Cardiac septum (tissue), 1 donor: ENCODE measurements at places on chromosomes 5 and 9. TPM values are rescaled to one million over a fixed set of nuclear protein-coding genes. Genes with fewer than 3 reads are reported as not detected.
A peak's percentile ranks its signal among the peaks of the same experiment; 100 is the strongest.

- DNase-seq, result peak; percentile 70
These were observed 60.5 kb upstream of the PITX1 start for GRCh38 chr5:135094339-135095051.

DNA sequence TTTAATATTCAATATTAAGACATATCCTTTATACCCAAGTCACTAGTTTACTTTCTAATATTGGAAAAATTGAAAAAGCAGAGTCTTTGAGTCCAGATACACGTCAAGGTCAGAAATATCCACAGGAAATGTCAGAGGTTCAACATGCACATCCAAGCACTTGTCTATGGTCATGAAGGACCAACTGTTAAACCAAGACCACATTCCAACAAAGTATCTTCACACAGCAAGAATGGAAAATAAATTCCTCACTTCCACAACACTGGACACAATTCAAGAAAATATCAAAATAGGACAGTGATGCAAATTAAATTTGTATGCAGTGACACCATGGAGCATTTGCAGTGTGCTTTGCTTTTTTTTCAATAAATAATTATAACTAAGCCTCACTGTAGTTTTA, 142.5 kb downstream of the GABRB2 start:
- no peak for DNase-seq

GRCh38 chr5:132019857-132020555, 8.5 kb upstream of the ACSL6 start:
- no peak for DNase-seq

DNA sequence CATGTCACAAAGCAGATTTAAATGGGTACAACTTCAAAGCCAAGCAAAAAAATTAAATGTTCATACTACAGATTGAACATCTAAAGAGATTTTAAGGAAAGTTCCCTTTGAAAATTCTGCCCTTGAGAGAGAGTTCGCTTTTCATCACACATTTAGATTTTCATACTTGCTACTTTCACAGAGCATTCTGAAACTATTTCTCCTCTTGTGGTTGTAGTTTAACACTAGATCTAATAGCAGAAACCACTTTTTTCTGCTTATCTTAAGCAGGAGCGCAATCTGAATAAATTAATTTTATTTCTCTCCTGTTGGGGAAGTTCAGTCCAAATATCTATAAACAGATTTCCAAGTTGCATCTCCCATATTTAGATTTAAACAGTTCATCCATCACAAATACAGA, 173.3 kb upstream of the RASA1 start:
- DNase-seq, result no peak

GRCh38 chr9:118305331-118305730, 601.1 kb downstream of the TLR4 start:
- no peak for DNase-seq

- DNase-seq, result no peak
These were observed 173.5 kb downstream of the SLIT3 start for GRCh38 chr5:169127431-169127830.

DNA sequence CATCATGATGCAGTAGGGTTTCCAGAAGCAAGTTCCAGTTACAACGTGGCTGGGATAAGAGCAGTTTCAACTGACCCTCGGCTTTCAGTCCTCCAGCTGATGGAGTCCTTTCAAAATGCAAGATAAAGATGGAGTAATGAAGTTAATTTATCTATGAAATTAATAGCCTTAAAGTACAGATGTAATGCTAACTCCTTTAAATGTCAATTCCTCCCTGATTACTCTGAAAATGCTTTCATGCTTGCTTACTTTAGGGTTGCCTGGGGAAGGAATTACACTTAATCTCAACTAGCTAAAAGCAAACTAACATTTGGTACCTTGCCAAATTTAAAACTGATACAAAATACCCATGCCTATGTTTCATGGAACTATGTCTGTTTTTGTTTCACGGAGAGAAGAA, 178.4 kb downstream of the KIAA0825 start:
- DNase-seq, result no peak

DNA sequence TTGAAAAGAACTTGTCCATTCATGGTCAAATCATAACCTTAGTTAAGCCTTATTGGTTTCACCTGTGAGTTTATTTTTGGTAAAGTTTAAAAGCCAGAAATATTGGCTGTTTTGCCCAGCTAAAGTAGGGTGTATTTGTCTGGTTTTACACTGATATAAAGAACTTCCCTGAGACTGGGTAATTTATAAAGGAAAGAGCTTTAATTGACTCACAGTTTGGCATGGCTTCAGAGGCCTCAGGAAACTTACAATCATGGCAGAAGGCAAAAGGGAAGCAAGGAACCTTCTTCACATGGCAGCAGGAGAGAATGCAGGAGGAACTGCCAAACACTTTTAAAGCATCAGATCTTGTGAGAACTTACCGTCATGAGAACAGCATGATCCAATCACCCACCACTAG, 55.3 kb downstream of the JAKMIP2 start:
- DNase-seq, result no peak

- no peak for DNase-seq
These were observed 139.3 kb upstream of the NFIB start for GRCh38 chr9:14453286-14453685.

DNA sequence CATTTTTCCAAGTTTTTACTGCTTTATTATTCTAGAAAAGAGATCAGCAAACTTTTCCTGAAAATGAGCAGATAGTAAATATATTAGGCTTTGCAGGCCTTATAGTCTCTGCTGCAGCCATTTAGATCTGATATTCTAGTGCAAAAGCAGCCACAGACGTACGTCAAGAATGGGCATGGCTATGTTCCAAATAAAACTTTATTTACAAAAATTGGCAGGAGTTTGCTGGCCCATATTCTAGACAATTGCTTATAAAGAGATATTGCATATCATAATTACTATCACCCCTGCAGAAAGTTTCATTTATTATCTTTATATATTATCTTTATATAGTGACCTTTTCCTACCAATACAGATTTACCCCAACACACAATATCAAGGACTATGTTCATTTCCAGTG, 161.9 kb upstream of the ACOT12 start:
- no peak for DNase-seq

DNA sequence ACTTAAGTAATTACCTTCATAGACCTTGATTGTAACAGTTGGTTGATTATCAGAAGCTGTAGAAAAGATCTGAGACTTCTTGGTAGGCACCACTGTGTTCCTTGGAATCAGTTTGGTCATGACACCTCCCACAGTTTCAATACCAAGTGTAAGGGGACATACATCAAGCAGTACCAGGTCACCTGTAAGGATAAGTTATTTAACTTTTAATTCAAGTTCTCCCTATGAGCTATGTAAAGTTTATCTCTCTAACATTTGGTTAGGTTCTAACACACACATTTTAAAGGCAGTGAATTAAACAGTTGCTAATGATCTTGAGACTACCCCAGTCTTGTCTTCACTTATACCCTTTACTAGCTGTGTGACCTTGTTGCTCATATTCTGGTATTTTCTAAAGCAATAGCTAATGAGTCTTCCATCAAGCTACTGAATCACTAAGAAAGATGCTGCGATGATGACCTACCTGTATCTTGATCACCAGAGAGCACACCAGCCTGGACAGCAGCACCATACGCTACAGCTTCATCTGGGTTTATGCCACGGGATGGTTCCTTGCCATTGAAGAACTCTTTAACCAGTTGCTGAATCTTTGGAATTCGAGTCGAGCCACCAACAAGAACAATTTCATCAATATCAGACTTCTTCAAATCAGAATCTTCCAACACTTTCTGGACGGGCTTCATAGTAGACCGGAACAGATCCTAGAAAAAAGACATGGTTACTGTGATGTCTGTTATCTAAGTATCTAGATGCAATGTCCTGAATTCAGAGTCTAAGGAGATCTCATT, 2.8 kb downstream of the HSPA5 start:
- DNase-seq, result no peak

- DNase-seq, result no peak
These were observed 279.4 kb downstream of the BNC2 start for GRCh38 chr9:16591092-16591491.

Gene SARDH
- 1.3 TPM for total RNA-seq

Gene ANKDD1B
- 0.38 TPM for total RNA-seq

Gene B4GALT1
- 35.7 TPM for total RNA-seq

Gene CTXN3
- not detected for total RNA-seq

Gene HMCN2
- 5.3 TPM for total RNA-seq

Gene ZNF454
- 1.7 TPM for total RNA-seq

Gene BTNL3
- total RNA-seq, result not detected
